ENCODE measurements at places on chromosomes 16 and 17. TPM values are rescaled to one million over a fixed set of nuclear protein-coding genes. Genes with fewer than 3 reads are reported as not detected.

DNA sequence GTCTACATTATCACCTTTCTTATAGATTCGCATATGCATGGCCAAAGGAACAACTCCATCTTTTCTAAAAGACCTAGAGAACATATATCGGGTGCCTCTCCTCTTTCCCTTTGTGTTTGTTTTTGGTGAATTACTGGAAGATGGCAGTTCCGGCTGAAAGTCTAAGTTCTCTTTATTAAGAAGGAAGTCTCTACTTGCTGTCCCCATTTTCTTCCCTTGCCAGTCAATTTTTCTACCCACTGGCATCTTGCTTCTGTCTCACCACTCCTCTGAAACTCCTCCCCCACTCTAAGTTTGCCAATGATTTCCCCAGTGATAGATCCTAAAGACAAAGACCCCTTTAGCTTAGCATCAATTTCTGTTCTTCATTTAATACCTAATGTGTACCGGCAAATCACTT is 93.9 kb upstream of the CORO6 start:
- DNase-seq = no peak

DNA sequence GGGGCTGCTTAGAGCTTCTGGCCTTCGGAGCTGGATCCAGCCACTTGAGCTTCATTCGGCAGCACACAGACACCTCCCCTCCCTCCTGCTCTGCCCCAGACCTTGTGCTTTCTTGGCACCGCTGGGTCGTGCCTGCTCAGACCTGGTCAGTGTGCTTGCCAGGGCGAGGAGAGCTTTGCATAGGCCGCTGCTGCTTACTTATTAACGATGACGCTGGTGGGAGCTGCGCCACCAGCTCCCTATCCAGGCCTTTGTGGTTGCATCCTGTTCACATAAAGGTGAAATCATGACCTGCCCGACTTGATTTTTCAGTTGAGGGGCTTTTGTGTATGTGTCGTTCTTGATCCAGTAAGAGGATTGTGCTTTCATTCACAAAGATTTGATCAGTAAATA is 101.1 kb downstream of the MSI2 start:
- DNase-seq = peak; percentile 83

DNA sequence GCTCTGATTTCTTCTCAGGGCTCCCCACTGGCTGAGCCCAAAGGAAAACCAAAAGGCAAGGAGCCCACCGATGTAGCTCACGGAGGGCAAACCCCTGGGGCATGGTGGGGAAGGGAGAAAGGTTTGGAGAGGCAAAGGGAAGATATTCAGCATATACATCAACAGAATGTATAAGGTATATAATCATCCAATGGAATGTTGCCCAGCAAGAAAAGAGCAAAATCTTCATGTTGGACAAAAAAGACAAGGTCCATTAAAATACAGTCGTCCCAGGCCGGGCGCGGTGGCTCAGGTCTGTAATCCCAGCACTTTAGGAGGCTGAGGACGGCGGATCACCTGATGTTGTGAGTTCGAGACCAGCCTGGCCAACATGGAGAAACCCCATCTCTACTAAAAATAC is 1.6 kb downstream of the CPPED1 start:
- DNase-seq = no peak

DNA sequence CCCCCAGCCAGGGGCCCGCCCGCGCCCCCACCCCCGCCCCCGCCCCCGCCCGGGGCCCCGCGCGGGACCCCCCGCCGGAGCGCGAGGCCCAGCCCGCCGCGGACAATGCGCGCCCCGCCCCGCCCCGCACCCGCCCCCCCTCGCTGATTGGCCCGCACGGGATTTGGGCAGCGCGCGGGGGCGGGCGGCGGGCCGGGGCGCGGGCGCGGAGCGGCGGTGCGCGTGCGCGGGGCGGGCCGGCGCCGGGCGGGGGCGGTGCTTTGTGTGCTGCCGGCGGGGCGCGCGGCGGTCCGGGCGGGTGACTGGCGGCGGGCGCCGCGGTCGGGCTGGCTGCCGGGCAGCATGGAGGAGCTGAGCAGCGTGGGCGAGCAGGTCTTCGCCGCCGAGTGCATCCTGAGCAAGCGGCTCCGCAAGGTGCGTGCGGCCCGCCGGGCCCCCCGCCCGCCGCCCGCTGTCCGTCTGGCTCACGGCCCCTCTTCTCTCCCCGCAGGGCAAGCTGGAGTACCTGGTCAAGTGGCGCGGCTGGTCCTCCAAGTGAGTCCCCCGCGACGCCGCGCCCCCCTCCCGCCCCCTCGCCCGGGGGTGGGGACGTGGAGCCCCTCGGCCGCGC is at the start of gene CBX2:
Gene CBX2, plus strand, starts transcription at position 255 of the 610 bp plus-strand sequence. Its CDS starts 88 bp downstream, at position 343.
- peak; percentile 89 for DNase-seq

GRCh38 chr16:17519101-17519955 is 48.6 kb upstream of the XYLT1 start:
- DNase-seq = no peak

GRCh38 chr17:43766413-43767052 is 7.9 kb upstream of the SOST start:
- peak; percentile 81 for DNase-seq

Gene ZNF423
- total RNA-seq = 7.8 TPM

Gene DRC3
- total RNA-seq = 1.5 TPM

All from left ventricle myocardium superior (tissue), 1 donor.